Right atrium auricular region (tissue), 2 donors: ENCODE measurements at places on chromosomes 6 and 20. TPM values are rescaled to one million over a fixed set of nuclear protein-coding genes. Genes with fewer than 3 reads are reported as not detected.

DNA sequence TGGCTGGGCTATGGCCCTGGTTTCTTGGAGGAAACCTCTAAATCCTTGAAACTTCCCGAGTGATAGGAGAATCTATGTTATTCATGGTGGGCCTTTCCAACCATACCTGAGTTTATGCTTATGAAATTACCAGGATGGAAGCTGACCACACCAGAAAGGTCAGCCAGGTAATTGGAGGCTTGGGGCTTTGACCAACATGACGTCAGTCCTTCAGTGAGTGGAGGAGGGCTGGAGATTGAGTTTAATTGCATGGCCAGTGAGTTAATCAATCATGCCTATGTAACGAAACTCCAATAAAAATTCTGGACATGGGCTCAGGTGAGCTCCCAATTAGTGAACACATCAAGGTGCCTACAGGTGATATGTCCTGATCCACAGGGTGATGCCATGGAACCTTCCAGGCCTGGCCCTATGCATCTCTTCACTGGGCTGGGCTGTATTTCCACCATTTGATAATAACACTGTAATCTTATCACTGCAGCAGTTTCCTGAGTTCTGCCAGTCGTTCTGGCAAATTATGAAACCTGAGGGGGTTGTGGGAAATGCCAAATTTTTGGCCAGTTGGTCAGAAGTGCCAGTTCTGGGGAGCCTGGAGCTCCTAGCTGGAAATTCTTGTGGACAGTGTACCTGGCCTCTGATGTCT, 106.5 kb downstream of the CDH26 start:
- DNase-seq = no peak

STMN3 gene
- 10.1 TPM for total RNA-seq

DNA sequence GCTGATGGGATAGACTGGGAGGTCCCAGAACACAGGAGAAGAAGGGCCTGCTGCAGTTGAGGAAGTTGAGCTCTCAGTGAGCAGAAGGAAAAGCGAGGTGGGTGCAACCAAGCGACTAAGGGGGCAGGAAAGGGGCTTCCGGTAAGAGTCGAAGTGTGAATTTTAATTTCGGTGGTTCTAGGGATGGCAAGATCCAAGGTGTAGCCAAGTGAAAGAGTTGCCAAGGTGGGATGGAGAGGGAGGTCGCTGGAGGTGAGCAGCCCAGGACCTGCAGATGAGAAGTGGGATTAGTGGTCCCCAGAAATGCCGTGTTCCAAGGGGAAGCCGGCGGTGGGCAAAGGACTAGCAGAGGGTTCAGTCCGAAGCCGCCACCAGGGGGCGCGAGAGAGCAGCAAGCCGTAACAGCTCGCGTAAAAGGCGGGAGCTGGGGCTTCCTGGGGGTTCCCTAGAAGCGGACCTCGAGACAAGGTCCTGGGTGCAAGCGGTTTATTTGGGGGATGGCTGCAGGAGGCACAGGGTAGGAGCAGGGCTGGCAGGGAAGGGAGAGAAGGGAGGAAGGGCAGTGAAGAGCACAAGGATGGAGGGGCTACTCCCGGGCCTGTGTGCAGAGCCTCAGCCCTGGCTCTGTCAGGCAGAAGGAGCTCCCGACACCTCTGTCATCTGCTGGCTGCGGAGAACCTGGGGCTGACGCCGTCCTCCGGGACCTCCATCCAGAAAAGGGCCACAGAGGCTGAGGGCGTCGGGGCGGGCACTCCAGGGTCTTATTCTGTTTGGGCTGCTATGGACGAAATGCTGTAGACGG, 103.6 kb downstream of the PAX1 start:
- no peak for DNase-seq

DNA sequence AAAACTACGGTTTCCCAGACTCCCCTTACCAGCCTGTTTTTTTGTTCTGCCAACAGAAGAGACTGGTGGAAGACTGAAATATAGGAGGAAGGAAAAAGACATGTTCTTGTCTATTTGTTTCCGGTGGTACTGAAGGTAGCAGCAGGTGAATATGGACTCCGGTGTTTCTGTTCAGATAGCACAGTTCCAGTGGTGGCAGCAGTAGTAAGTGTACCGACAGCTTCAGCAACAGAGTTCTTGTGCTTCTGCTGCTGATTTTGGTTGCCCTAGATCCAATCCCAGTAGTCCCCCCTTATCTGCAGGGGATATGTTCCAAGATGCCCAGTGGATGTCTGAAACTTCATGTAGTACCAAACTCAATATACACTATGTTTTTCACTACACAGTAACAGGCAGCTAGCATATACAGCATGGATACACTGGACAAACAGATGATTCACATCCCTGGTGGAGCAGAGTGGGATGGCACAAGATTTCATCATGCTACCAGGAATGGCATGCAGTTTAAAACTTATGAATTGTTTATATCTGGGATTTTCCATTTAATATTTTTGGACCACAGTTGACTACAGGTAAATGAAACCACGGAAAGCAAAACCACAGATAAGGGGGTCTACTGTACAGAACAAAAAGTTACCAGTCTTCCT, 301.8 kb downstream of the BTBD9 start:
- no peak for DNase-seq
